ENCODE measurements at places on chromosomes 13 and 19.

GRCh38 chr19:38139122-38139521 lies 84.9 kb downstream of the DPF1 start:
- DNase-seq = no peak

- no peak for DNase-seq
Observed at GRCh38 chr13:103031332-103031873, 34.8 kb downstream of the SLC10A2 start.

GRCh38 chr13:60689571-60689970 lies 292.6 kb downstream of the TDRD3 start:
- no peak for DNase-seq

- peak; percentile 56 for DNase-seq
Observed at GRCh38 chr19:11422163-11423065, 3.3 kb upstream of the RGL3 start.

DNA sequence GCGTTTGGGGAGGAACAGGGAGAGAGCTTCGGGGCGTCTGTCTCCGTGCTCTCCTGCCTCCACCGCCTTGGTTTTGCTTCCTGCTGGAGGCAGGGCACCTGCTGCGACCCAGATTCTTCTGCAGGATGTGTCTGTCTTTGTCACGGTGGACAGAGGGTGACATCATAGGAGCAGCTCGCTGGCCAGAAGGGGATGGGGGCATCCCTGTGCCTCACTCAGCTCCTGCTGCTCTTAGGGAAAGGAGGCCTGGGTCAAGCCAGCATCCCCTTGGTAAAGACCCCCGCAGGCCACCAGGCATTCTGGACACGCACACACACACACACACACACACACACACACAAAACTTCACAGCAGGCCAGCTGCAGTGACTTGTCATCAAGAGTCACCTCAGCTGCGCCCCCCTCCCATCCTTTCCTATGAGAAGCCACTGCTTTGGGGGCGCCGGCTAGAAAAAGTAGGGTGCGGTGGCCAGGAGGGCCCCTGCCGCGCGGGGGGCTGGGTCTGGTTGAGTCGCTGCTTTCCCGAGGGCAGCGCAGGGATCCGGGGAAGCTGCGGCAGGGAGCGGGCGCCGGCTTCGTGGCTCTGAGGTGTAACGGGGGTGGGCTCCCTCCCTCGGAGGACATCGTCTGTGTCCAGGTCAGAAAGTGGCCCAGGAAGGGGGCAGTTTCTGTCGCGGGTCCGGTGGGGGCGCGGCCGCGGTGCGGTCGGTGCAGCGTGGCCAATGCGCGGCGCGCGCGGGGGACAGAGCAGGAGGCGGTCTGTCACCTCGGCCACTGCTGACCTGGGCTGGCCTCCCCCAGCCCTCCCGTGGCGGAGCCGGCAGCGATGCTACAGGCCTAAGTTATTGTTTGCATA lies 15.8 kb upstream of the NPAS1 start:
- no peak for DNase-seq

GRCh38 chr19:58218899-58219298 lies 9.8 kb upstream of the ZNF544 start:
- DNase-seq = peak; percentile 4

DNA sequence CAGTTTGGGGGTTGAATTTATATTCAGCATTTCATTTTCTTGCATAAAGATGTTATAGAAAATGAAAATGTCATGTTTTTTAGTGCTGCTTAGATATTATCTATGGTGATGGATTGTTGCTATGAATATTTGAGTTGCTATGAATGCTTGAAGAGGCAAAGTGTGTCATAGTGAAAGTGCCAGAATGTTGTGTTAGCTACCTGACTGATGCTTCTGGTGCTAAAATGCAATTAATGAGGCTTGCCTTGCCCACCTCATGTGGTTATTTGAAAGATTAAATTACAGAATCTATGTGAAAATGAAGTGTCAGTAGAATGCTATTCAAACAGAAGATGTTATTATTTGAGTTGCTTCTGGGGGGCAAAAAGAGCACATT lies 62.7 kb upstream of the MYCBP2 start:
- no peak for DNase-seq

GRCh38 chr13:74438901-74439300 lies 304.7 kb upstream of the KLF12 start:
- DNase-seq = no peak

DNA sequence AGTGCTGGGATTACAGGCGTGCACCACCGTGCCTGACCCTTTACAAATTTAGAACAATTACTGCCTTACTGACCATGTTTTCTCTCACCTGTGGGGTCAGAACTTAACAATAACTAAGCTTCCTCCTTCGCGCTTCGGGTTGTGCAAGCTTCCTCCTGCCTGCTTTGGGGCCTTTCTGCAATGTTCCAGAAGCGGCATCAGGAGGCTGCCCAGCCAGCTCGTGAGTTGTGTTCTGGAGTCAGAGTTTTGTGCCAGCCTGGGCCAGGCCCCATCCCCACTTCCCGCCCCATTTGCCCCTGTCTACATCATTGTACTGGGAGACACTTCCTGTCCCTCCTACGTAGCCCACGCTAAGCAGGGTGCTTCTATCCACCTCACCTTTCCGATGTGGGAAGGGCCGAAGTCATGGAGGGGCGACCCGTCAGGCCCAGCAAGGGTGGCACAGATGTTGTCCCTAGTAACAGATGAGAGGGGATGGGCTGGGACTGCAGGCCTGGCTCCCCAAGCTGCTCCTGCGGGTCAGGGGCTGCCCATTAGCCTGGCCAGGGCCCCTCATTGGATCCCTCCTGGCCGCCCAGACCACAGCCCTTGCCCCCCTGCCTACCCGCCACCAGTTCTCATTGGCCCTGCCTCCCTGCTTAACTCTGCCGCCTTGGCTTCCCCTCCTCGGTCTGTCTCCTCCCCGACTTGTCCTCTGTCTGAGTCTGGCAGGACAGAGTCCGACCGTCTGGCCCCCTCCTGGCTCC lies 13.4 kb downstream of the UHRF1 start:
- peak; percentile 55 for DNase-seq

GRCh38 chr13:114164681-114165429 lies 14.2 kb upstream of the CFAP97D2 start:
- no peak for DNase-seq

Measured in inflammatory macrophage (primary cell).